ENCODE measurements at places on chromosomes 12 and 14.

GRCh38 chr14:63200767-63201166 lies 3.5 kb upstream of the RHOJ start:
- no peak for DNase-seq

DNA sequence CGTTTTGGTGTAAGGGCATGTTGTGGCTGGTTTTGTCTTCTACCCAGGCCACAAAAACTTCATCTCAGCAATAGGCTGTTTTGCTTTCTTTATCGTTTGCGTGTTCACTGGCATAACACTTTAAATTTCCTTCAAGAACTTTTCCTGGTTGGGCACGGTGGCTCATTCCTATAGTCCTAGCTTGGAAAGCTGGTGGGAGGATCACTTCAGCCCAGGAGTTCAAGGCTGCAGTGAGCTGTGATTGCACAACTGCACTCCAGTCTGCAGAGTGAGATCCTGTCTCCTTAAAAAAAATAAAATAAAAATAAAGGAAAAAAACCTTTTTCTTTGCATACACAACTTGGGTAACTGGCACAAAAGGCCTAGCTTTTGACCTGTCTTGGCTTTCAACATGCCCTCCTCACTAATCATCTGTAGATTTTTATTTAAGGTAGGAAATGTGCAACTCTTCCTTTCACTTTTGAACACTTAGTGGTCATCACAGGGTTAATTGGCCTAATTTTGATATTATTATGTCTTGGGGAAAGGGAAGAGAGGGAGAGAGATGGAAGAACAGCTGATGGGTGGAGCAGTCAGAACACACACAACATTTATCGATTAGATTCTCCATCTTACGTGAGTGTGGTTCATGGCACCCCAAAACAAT lies 78.9 kb upstream of the PSMA6 start:
- no peak for DNase-seq

DNA sequence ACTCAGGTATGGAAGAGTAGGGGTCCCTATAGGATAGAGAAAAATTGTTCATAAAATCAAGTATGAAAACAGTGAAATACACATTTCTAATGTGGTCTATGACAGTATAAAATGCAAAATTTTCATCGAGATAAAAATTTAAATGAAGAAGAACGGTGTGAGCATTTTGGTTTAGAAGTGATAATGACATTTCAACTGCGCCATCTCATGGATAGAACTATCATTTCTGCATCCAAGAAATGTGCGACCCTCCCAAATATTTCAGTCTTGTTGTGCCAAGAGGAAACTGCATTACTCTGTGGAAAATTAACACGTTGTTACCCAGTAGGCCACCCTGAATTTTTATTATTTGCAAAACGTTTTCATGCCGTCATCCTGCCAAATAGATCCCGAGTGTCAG lies 108.8 kb downstream of the CRACR2A start:
- DNase-seq: no peak

GRCh38 chr12:14249368-14249767 lies 116.1 kb upstream of the ATF7IP start:
- DNase-seq: no peak

DNA sequence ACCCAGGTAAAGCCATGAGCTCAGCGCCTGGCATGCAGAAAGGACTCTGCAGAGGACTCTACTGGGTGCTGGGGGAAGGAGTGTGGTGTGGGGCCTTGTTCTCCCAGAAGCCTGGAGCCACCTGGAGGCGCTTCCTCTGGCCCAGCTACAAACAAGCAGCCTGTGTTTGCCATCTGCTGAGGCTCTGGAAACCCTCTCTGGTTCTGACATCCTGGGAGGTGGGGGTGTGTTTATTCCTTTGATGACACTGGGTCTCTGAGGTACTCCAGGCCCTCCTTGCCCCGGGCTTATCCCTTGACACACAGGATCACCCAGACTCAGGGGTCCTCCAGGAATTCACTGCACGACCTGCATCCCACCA lies 44.9 kb downstream of the RNF34 start:
- no peak for DNase-seq

All from H54 (cell line).